ENCODE measurements at places on chromosomes 6 and 20. TPM values are rescaled to one million over a fixed set of nuclear protein-coding genes. Genes with fewer than 3 reads are reported as not detected.

The TTLL9 gene
- total RNA-seq: under 0.01 TPM

The UBE2J1 gene
- 28.4 TPM for total RNA-seq

The OARD1 gene
- total RNA-seq: 19.5 TPM

The DNAJC5 gene
- total RNA-seq: 120 TPM

The KCNB1 gene
- total RNA-seq: not detected

The AVP gene
- total RNA-seq: not detected

The GSTA1 gene
- not detected for total RNA-seq

The TGM3 gene
- 11.8 TPM for total RNA-seq

The VSTM2L gene
- total RNA-seq: 5.0 TPM

GRCh38 chr6:134512981-134513391 lies 195.1 kb upstream of the SGK1 start:
- no peak for DNase-seq

- DNase-seq: peak; percentile 42
These were observed 90.5 kb downstream of the GRM4 start for GRCh38 chr6:34055223-34055933.

DNA sequence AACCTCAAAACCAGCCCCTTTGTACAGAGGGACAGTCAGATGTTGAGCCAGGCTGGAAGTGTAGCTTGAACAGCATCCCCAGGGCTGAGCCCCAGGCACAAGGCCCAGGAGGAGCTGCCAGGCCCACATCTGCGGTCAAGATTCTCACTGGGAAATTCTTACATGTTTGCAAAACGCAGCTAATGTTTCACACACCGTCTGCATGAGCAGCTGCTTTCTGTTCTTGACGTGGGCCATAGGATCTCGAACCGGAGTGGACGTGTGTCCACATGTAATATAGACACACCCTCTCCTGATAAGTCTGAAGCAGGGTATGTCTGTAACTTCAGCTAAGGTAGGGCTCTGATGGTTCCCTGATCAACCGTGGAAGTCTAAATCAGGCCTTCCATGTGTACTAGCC lies 41.3 kb upstream of the TRAF3IP2 start:
- peak; percentile 58 for DNase-seq

DNA sequence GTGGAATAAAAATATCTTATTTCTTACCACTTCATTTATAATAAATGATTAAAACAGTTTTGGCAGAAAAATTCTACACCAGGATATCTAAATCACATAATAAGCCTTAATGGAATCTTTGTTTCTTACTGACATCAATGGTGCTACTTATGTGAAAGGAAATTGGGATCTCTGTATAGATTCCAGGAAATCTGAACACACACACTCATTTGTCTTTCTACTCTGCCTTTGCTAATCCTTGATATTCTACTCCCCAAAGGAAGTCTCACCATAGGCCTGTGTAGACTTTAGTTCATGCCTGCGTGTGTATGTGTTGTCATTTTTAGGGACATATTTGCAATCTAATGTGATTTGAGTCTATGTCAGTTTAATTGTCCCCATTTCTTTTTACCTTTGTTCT lies 7.9 kb downstream of the ADGRB3 start:
- no peak for DNase-seq

DNA sequence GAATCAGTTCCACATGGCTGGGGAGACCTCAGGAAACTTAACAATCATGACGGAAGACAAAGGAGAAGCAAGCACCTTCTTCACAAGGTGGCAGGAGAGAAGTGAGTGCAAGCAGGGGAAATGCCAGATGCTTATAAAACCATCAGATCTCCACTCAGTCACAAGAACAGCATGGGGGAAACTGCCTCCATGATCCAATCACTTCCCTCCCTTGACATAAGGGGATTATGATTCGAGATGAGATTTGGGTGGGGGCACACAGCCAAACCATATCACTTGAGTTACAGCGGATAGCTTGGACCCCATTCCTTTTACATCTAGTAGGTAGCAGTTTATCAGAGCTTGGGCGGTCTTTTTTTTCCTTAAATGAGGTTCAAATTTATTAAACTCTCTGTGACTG lies 19.1 kb downstream of the AFDN start:
- no peak for DNase-seq

- peak; percentile 77 for DNase-seq
These were observed 44.8 kb downstream of the TCP11 start for GRCh38 chr6:35096129-35096862.

- no peak for DNase-seq
These were observed 46.8 kb downstream of the RREB1 start for GRCh38 chr6:7154341-7155139.

DNA sequence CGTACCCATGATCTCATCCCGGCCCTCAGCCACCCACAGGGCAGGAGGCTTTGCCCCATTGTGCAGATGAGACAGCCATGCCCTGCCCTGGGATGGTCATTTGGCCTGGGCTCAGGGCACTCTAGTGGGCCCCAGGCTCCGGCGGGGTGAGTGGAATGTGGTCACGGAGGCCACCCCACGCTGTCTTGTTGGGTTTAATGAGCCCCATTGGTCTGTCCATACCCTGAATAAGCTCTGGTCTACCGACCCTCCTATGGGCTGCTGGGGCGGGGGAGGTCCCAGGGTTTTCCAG lies 50.6 kb downstream of the FGD2 start:
- DNase-seq: peak; percentile 72

GRCh38 chr6:44778513-44778912 lies 391.0 kb downstream of the CDC5L start:
- no peak for DNase-seq

GRCh38 chr20:13142143-13142542 lies 78.9 kb upstream of the ISM1 start:
- DNase-seq: no peak

GRCh38 chr20:60123652-60124051 lies 165.4 kb downstream of the CDH26 start:
- peak; percentile 85 for DNase-seq

DNA sequence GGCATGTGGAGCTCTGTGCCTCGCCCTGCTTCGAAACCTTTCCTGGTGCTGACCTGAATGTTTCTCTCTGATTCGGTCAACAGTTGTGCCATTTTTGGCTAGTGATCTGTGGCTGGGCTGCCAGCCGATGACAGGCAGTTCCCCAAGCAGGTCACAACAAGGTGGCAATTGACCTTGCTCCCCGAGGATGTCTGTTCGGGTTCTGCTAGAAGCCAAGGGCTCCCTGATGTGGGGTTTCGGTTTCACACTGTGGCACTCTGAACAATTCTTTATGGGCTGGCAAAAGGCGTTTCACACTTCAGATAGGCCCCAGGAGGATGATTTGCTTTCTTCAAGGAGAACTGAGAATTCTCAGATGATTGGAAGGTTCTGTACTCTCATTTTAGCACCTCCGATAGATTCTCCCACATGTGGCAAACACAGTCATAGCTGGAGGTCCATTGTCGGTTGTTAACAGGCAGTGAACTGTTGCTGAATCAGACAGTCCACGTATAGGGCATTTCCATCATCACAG lies 135.6 kb downstream of the SLC24A3 start:
- DNase-seq: no peak

DNA sequence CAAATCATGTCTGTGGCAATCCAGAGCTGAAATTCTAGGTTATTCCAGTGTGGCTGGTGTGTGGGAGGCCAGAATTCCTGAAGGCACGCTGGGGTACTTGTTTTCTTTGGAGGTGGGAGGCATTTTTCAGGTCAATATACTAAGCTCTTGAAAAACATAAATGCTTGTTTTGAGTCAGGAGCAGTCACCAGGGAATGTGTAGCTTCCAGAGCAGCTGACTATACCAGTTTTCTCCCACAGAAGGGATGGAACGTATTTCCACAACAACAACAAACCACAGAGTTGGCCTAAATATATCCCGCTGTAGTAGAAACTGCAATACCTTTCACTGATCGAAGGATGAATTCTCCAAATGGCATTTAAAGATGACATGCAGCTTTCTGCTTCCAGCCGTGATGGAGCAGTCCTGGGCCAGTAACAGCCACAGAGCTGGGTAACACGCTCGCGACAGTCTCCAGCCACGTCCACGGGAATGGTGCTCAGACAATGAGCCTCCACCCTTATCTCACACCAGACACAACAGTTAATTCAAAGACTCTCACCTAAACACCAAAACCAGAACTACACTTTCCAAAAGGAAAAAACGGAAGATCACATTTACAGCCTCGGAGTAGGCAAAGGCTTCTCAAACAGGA lies 23.2 kb downstream of the CHRNA4 start:
- no peak for DNase-seq

DNA sequence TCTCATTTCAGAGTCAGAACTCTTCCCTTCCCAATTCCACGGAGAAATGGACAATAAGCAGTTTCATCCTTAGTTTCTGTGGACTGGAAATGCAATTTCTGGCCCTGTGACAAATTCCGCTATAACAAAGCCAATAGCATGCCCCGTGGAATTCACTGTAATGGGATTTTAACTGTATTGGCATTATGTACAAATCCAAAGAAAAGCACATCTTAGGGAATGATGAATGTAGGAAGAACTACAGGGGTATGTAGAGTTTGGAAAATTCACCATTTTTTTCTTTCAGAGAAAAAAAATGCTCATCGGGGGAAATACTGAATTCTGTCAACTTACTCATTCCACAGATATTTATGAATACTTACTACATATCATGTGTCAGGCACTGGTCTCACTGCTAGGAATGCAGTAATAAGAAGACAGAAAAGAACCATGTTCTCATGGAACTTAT lies 43.5 kb downstream of the KIF6 start:
- DNase-seq: no peak

- no peak for DNase-seq
These were observed 21.6 kb downstream of the NAPB start for GRCh38 chr20:23399568-23400241.

GRCh38 chr6:149373511-149373910 lies 26.6 kb upstream of the SUMO4 start:
- DNase-seq: no peak

- peak; percentile 79 for DNase-seq
These were observed 98.7 kb downstream of the TRERF1 start for GRCh38 chr6:42352856-42353564.

- no peak for DNase-seq
These were observed 59.9 kb upstream of the TINAG start for GRCh38 chr6:54248319-54248718.

- DNase-seq: no peak
These were observed 67.2 kb upstream of the RNF24 start for GRCh38 chr20:4082406-4083097.

DNA sequence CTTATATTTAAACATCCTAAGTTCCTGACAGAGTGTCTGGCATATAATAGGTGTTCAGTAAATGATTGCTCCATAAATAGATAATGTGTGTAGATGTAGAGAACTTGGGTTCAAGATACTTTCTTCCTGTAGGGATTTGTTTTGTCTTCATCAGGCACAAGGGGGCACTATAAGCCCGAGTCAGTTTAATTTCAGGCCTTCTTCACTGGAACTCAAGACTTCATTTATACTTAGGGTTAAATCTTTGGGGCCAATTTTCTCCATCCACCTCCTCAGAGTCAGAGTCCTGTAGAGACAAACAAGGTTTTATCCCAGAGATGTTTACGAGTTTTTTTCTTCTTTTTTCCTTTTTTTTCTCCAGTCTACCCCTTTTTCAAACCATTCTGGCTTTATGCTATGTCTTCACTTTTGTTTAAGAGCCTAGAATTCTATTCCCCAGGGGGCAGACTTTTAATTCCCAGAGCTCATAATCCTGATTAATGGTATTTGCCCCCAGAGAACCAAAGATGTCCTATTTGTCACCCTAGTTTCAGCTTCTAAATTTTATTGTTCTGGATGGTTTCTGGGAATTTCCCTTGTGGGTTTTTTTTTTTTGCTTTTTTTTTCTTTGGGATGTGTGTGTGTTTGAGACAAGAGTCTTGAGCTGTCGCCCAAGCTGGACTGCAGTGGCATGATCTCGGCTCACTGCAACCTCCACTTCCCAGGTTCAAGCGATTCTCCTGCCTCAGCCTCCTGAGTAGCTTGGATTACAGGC lies 88.4 kb downstream of the HFE start:
- DNase-seq: peak; percentile 70

GRCh38 chr6:133502441-133503335 lies 261.5 kb downstream of the EYA4 start:
- peak; percentile 92 for DNase-seq

DNA sequence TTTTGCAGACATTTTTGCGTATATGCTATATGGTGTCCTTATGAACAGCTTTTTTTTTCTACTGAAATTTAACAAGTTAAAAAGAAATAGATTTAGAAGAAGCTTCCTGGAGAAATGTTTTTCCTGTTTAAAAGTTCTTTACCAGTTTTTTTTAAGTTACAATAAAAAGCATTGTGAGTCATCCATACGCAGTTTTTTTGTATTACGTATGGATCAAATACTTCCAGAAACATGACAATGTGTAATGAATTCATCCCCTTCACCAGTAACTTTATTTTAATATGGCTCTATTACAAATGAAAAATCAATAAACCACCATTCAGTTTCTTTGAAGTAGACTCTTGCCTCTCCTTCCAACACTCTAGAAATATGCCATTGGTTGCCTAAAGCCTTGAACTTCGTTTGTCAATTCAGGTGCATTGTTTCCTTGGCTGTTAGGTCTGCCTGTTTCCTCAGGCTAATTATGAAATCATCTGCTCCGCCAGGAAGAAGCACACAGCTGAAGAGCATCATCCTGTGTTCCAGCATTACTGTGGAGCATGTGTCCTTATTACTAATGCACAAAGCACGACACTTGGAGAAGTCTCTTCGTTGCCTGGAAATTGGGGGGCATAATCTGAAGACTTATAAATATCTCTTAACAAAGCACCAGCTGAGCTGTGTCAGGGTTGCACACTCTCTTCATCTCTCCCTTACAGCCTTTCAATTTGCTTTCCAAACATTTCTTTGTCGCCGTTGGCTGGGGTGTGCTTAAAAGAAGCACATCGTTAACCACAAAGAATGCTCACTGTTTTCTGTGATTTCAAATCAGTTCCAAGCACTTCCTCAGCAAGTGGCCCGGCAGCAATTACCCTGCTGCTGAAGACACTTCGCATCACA lies 9.6 kb downstream of the MOXD1 start:
- DNase-seq: peak; percentile 50

GRCh38 chr6:12582421-12583110 lies 134.0 kb upstream of the PHACTR1 start:
- no peak for DNase-seq

- DNase-seq: no peak
These were observed 163.7 kb upstream of the THEMIS start for GRCh38 chr6:128064540-128064895.

GRCh38 chr6:15384901-15385300 lies 139.0 kb downstream of the JARID2 start:
- no peak for DNase-seq

DNA sequence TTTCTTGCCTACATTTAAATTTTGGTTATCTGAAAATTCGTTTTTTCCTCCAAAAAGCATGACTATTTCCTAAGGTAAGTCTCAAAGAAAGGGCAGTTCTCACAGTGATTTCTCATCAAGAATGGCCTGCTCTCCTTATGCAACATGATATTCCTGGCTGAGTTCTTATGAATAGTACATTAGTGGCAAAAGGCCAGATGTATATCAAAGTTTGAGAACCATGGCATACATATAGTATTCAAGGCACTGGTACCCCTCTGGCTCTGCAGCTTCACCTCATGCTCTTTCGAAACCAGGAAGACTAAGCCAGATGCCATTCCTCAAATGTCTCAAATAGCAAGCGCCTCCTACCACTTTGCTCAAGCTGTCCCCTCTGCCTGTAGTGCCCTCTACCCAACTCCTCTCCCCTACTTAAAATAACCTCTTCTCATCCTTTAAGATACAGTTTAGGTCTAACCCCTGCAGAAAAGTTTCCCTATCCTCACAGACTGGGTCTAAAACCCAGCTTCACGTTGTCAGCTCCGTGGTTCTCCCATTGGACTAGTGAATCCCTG lies 280.3 kb downstream of the HACE1 start:
- no peak for DNase-seq

GRCh38 chr20:24672886-24673677 lies 203.7 kb downstream of the SYNDIG1 start:
- DNase-seq: peak; percentile 71

Measured in bronchial epithelial cell (primary cell).